ENCODE measurements at places on chromosomes 7 and 10.

DNA sequence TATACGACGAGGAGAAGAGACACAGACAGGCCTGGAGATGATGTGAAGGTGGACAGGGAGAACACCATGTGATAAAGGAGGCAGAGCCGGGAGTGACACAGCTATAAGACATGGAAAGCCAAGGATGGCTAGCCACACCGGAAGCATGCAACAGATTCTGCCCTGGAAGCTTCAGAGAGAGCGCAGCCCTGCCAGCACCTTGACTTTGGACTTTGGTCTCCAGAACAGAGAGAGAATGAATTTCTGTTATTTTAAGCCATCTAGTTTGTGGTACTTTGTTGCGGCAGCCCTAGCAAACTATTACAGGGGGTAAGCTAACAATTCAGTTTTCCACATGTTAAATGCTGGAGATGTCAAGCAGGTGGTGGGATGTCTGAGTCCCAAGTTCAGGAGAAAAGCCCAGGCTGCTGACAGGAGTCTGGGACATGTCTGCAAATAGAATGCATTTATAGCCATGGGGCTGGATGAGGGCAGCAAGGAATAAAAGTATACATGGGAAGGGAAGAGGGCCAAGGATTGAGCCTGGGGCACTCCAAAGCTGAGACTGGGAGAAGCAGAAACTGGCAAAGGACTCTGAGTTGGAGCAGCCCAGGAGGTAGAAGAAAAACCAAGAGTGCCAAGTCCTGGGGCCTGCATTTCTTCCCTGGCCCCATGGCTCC lies 65.1 kb downstream of the ATXN7L1 start:
- no peak for DNase-seq

DNA sequence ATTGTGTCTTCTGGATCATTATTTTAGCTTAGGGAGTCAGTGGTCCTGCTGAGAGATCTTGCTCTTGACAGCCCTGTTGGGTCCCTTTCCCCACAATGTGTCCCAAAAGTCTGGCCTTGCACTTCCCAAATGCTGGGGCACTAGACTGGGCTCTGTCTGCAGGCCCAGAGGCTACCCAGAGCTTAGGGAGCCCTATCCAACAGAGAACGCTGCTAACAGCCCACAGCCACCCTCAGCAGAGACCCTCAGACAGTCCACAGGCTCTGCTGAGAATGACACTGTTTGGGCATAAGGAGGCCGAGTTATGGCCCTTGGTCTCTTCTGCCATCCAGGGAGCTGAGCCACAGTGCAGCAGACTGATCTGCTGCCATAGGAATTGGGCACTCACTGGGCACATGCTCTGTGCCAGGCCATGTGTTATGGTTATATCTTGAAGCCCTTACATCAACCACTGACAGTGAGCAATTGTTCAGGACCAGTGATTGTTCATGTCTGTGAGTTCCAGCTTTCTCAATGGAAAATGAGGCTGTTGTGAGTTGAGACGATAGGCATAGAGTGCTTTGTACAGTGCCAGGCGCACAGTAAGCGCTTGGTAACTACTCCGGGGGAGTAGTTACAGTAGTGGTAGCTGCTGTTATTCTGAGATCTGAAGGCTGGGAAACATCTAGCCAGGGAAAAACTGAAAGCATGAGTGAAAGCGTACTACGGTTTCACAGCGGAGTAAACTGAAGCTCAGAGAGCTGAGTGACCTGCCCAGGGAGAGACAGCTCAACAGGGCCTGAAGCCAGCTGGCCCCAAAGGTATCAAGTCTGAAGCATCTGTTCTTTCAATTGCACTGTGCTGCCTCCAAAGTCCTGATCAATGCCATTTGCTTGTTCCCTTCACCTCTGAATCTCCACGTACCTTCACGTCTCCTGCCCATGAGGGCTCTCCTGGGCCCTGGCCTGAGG lies 77.6 kb upstream of the PRLHR start:
- no peak for DNase-seq

GRCh38 chr10:24908793-24909423 lies 43.5 kb downstream of the PRTFDC1 start:
- no peak for DNase-seq

- DNase-seq: no peak
These were observed 650.9 kb upstream of the GALNT17 start for GRCh38 chr7:70480927-70481569.

GRCh38 chr7:11625669-11626068 lies 206.3 kb downstream of the THSD7A start:
- DNase-seq: no peak

GRCh38 chr10:111246136-111246535 lies 169.3 kb downstream of the ADRA2A start:
- DNase-seq: no peak

DNA sequence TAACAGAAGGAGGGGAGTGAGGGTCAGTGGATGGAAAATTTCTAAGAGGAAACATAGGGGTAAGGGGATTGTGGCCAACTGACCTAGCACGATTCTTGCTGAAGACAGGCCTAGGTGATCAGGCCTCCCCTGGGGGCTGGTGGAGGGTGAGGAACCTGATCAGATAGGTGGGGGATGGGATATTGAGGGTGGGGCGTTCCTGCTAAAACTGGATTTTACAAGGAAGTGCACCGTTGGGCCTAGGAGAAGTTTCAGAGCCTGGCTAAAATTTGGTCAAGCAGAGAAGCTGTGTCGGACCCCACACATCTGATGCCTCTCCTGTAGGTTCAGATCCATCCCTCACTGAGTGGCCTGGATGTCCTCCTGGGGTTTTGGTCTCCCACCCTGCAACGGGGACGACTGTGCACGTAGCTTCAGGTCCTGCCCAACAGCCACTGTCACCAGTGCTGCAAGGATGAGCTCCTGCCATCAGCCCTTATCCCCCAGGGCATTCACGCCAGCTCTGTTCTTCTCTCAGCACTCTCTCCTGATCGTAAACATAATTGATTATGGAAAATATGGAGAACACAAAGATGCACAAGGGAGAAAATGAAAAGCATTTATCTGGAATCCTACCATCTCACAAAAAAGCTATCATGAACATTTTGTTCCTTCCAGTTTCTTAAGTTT lies 89.9 kb downstream of the ADCY1 start:
- no peak for DNase-seq

DNA sequence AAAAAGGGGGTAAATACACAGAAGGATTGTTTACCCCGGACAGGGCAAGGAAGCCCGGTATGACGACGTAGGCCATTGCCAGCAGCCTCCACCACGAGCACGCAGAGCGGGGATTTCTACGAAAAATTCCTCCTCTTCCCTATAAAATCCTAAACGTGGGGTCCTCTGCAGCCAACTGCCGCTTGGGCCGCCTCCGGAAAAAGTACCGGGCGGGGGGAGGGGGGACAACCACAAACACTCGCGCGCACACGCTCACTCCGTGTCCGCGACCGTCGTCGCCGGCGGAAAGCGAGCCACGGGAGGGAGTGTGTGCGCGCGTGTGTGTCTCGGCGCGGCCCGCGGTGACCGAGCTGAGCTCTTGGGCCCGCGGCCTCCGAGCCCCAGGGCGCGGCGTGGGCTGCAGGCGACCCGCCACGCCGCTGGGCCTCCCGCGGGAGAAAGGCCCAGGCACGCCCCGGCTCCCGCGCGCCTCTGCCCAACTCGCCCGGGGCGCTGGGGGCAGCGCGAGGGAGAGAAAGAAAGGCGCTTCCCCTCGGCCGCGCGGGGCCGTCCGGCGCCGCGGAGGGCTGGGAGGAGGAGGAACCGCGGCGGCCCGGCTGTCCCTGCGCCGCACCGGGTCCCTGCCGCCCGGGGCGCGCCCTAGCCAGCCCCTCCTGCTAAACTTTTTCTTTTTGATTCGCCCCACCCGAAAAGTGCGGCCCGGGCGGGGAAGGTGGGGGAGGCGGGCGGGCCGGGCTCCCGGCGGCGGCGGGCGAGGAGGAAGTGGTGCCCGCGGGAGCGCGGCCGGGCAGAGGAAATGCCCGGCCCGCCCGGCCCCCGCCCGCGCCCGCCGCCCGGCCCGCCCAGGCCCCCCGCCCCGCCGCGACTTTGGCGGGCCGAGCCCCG lies 1.5 kb downstream of the CTBP2 start:
- DNase-seq: peak; percentile 83

GRCh38 chr10:76274933-76275332 lies 843.5 kb downstream of the LRMDA start:
- DNase-seq: no peak

- no peak for DNase-seq
These were observed 71.7 kb downstream of the MTURN start for GRCh38 chr7:30206491-30206890.

GRCh38 chr10:98231417-98231816 lies 36.6 kb downstream of the LOXL4 start:
- no peak for DNase-seq

DNA sequence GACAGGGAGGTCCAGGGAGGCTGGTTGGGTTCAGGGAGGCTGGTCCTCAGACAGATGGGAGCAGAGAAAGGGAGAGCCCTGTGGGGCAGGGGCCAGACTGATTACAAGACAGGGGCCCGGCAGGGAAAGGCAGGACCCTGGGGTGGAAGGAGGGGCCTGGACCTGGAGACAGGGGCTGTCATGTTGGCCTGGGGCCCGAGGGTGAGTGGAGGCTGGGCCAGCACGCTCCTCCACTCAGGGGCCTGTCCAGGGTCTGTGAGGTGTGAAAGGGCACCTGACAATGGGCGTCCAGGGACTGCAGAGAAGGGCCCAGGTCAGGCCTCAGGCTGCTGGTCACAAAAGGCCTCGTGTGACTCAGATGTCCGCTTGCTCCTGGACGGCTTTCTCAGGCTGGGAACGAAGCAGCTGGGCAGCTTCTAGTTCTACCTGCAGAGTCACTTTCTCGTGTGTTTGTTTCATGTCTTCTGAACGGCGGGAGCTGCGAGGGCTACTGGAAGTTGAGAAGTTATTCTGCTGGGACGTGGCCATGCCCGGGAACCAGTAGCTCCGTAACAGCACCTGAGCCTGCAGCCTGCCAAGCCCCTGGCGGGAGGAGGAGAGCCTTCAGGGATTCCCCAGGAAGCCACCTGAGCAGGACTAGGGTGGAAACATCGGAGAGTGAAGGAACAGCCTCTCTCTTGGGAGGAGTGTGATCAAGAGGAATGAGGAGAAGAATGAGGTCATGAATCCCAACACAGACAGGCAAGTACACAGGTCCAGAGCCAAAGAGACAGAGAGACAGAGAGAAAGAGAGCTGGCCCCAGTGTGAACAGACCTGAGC lies 65.8 kb downstream of the KLF6 start:
- DNase-seq: no peak

- DNase-seq: no peak
These were observed 394.5 kb downstream of the SEMA3D start for GRCh38 chr7:84792231-84792893.

- DNase-seq: no peak
These were observed 902.3 kb downstream of the GRID1 start for GRCh38 chr10:85464336-85464735.

GRCh38 chr7:91201442-91202113 lies 62.7 kb upstream of the FZD1 start:
- no peak for DNase-seq

DNA sequence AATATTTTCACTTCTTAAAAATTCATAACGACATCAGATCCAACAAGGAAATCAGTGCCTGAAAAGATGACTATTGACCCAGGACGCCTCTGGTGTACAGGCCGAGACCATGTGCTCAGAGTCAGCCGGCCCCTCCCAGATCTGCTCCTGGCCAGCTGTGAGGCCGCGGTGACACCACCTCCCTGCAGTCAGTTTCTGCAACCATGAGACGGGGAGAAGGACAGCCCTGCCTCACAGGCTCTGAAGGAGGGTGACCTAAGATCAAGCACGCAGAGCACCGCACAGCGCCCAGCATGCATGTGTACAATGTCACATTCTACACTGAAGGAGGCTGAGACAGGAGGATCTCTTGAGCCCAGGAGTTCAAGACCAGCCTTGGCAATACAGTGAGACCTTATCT lies 2.6 kb upstream of the GPER1 start:
- DNase-seq: no peak

- no peak for DNase-seq
These were observed 11.0 kb downstream of the MYOF start for GRCh38 chr10:93471110-93471651.

DNA sequence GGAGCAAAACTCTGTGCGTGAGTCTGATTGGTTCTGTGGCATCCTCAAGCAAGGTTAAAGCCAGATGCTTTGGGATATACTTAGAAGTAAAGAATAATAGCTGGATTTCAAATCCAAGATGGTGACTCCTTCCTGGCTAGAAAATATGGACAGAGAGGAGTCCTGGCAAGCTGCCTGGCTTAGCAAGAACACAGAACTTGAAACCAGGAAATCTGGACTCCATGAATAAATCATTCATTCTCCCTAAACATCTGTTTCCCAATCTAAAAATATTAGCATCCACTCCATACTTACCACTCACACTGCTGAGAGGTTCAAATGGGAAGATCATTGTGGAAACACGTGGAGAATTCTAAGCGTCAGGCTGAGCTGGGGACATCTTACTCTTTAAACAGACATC lies 1074.1 kb upstream of the AUTS2 start:
- no peak for DNase-seq

GRCh38 chr7:1761774-1762173 lies 91.7 kb downstream of the ELFN1 start:
- DNase-seq: no peak

DNA sequence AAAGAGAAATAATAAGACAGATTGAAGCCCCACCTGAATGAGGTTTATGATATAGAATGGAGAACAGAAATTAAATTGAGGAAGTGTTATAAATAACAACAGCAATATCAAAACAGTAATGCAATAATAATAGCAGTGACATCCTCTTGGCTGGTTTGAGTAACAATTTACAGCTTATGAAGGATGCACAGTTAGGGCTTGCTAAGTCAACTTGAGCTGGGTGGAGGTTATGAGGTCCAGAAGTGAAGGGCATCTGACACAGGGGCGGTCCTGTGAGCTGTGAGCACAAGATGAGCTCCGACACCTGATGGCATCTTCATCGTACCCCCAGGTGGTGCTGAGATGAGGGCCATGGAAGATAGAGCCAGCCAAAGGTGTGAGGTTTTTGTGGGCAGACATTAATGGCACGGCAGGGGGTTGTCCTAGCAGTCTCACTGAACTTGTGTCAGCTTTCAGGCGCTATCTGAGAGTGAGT lies 30.5 kb downstream of the ARHGAP22 start:
- DNase-seq: no peak

DNA sequence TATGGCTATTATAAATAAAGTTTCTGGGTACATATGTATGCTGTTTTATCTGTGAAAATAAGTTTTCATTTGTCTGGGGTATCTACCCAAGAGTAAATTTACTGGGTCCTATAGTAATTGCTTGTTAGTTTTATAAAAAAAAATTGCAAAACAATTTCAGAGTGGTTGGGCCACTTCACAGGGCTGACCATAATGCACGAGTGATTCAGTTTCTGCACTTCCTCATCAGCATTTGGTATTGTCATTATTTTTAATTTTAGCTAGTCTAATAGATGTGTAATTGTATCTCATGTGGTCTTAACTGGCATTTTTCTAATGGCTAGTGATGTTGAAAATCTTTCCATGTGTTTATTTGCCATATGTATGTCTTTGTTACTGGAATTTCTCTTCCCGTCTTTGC lies 452.4 kb upstream of the AKR1E2 start:
- DNase-seq: no peak
